Right ventricle myocardium superior (tissue), 1 donor: ENCODE measurements at places on chromosomes 5 and 9. TPM values are rescaled to one million over a fixed set of nuclear protein-coding genes. Genes with fewer than 3 reads are reported as not detected.

Gene PRRT1B
- total RNA-seq = not detected

Gene CKMT2
- total RNA-seq = 1,933 TPM

Gene NSD1
- total RNA-seq = 33.6 TPM

Gene ADAMTS16
- total RNA-seq = 0.05 TPM

Gene AQP7
- total RNA-seq = 155 TPM

- no peak for DNase-seq
Measured at GRCh38 chr5:98468188-98468869, 305.1 kb upstream of the RGMB start.

- DNase-seq = no peak
Measured at GRCh38 chr5:81519217-81519905, 125.4 kb upstream of the ACOT12 start.

DNA sequence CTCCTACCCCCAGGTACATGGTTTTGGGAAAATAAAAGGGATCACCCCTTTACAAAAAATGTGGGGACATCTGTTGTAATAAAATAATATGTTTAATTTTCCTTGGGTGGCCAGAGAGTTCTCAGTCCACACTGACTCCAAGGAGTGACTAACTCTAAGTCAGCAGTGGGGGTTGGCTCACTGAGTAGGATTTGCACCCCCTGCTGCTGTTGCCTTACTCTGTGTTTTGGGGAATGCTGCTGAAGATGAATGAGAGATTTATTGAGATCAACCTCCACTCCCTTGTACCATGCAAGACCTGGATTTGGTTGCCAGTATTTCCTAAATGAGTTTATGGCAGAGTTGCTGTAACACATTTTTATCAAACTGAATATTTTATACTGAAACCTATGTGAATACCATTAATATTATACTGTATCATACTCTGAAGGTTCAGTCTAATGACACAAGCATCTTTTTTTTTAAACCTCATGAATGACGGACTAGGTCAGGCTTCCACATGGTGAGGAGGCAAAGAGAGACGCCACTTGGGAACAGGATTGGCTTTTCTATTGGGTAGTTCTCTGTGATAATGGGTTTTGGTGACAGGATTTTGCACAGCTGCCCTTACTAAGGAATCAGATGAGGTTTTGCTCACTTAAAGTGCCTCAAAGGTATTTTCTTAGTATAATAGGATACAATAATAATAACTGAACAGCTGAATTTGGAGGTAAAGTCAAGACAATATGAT is 121.3 kb upstream of the OSMR start:
- no peak for DNase-seq

DNA sequence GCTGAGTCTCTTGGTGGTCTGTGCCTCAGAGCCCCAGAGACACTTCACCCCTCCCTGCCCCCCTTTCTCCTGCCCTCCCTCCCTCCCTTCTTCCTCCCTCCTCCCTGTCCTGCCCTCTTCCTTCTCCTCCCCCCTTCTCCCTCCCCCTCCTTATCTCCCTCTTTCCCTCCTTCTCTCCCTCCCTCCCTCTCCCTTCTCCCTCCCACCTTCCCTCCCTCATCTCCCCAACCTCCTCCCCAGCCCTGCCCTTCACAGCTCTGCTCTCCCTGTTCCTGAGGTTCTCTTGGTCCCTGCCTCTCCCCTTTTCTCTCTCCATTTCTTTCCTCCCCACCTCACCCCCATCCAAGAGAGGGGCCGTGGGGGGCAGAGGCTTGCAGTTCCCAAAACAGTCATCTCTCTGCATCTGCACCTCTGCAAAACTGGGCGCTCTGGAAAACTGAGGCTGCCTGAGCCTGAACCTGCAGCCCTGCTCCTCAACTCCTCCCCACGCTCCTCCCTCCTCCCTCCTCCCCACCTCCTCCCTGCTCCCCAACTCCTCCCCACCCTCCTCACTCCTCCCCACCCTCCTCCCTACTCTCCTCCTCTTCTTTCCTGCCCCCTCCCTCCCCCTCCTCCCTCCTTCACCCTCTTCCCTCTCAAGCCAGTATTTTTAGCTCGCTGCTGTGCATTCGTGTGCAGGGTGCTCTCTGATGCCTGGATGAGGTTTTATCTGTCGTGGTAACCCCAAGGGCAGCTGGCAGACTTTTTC is 219.1 kb downstream of the C9orf50 start:
- DNase-seq = peak; percentile 47

- DNase-seq = no peak
Measured at GRCh38 chr9:137750566-137750965, 127.0 kb upstream of the CACNA1B start.

DNA sequence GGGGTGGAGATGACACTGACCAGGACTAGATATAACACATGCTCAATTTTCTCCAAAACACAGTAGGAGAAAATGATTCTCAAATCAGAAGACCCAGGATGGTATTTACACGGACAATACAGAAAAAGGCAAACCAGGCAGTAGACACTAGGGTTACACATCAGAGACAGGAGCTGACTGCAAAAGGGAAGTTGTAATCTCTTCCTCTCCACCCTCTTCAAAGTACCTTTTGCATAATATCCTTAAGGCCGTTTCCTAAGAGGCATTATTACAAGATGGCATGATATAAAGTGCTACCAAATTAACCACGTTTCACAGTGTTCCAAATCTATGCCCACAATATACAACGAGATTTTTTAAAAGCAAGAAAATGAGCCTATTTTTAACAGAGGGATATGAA is 39.2 kb downstream of the YIPF5 start:
- no peak for DNase-seq
